Stimulated activated CD8-positive, alpha-beta memory T cell treated with anti-CD3 and anti-CD28 coated beads, Interleukin-2, amount 100 ng/mL, for 1 hour (primary cell): ENCODE measurements at places on chromosomes 7 and 10.

GRCh38 chr7:117072620-117073118, 119.4 kb downstream of the ST7 start:
- no peak for DNase-seq

DNA sequence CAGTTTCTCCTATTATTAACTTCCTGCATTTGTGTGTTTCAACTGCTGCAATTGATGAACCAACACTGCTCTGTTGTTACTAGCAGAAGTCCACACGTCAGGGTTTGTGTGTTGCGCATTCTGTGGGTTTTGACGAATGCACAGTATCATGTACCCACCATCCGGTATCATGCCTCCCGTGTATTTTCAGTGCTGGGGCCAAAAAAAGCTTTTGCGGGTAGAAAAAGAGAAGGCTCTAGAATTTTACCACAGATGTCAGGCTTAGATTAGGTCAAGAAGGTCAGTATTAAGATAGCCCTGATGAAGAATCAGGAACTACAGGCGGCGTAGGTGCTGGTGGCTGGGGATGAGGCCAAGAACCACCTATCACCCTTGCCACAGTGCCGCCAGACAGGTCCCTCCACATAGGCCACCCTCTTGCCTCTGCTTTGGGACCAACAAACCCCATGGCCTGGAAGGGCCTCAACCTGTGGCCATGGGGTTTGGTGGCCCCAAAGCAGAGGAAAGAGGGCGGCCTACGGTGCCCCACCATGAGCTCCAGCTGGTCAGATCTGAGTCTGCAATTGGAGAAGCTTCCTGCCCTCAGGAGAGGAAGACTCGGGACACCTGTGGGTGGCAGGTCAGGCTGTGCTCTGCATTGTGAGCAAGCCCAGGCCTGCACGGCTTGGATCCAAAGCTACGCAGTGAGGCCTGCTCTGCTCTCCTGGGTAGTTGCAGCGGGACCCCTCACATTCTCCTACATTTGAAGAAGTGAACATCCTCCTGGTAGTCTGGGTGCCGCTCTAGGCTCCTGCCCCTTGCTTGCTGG, 71.9 kb downstream of the MKI67 start:
- DNase-seq: no peak

- DNase-seq: no peak
Observed at GRCh38 chr10:132665946-132666704, 119.8 kb downstream of the NKX6-2 start.

GRCh38 chr7:117582219-117582704, 102.4 kb downstream of the CFTR start:
- no peak for DNase-seq

- DNase-seq: no peak
Observed at GRCh38 chr7:1654738-1655475, 15.2 kb upstream of the ELFN1 start.

DNA sequence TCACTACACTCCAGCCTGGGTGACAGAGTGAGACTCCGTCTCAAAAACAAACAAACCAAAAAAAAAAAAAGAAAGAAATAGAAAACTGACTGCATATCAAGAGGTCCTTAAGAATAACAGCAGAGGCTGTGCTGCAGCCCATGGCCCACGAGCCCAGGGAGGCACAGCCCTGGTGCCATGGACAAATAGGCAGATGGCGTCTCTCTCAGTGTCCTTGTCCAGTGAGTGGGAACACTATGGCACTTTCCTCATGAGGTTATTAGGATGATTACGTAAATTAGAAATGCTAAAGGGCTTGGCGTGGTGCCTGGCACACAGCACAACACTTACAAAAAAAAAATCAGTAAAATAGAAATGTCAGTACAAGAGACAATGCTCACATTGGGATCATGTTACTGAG, 33.4 kb upstream of the PFKP start:
- DNase-seq: no peak

DNA sequence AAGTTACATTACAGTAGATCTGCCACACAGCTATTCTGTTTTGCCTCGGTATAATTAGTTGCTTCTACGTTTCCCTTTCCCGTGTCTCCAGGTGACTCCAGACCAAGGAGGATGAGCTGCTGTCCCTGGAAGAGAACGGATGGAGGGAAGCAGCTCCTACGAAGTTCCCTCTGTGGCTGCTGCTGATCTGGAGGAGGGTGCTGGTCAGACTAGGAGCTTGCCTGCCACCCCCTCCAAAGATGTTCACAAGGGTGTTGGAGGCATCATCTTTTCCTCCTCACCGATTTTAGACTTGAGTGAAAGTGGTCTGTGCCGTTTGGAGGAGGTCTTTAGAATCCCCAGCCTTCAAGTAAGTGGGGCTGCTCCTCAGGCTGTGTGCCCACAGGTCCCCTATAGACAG, 1.4 kb downstream of the LRRC27 start:
- DNase-seq: no peak

DNA sequence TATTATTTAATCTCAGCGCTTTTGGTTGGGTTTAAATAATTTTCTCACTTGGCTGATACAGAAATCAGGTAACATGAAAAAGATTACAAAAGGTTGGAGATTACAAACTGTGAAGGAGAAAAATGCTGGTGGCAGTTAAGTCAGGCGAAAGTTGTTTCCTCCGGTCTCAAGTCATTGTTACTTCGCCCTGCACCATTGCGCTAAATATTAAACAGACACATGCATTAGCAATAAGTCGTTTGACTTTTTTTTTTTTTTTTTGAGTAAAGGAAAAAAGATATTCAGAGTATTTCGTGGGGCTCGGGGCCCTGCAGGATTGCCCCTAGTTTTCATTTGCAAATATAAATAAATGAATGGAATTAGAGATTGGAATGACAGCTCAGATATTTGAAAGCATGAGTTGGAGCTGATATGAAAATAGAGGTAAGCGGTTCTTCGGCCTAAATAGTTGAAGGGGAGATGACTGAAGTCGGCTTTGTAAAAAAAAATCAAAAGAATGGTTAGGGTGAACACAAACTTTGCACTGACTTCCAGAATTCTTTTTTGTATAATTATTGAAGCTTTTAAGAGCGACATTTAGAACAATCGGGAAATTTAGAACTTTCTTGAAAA, 914 bp downstream of the SDHAF3 start:
- no peak for DNase-seq

GRCh38 chr10:116043861-116044260, 229.1 kb downstream of the GFRA1 start:
- no peak for DNase-seq

DNA sequence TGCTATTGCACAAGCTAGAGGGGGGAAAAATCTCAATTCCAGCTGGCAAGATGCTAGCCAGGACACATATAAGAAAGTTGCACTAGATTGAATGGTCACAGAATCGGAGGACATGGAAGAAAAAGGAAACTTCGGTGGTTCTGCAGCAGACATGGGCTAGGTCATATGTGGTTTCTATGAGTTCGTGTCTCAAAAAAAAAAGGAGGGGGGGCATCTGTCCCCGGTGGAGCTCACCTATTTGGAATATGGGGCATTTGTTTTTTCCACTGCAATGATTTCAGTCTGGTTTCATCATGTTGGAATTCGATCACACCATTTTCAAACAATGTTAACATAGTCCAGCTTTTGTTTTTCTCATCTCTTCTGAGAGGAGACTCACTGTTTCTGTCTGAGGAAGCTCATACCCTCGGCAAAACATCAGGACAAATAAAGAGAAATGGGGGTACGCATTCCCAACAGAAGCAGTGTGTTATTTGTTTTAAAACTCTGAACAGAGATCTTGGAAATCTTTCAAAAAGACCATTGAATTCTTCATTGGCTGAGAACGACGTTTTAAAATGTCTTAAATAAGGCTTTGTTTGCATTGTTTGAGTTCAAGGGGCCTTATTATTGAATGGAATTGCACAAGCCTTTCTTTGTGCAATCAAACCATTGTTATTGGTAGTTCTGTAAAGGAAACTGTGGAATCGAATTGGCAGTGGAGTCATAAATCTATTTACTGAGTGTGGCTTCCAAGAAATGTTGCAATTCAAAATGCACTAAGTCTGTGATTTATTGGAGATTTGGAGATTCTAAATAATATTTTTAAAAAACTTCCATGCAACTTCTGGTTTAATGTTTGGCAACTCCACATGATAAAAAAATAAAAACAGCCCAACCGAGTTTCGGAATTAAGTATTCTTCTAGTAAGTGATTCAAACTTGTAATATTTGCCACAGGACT, 173.2 kb downstream of the RTKN2 start:
- no peak for DNase-seq

GRCh38 chr10:47225928-47226645, 73.9 kb upstream of the GDF10 start:
- no peak for DNase-seq

GRCh38 chr7:2929321-2930201, 85.5 kb upstream of the GNA12 start:
- DNase-seq: no peak

DNA sequence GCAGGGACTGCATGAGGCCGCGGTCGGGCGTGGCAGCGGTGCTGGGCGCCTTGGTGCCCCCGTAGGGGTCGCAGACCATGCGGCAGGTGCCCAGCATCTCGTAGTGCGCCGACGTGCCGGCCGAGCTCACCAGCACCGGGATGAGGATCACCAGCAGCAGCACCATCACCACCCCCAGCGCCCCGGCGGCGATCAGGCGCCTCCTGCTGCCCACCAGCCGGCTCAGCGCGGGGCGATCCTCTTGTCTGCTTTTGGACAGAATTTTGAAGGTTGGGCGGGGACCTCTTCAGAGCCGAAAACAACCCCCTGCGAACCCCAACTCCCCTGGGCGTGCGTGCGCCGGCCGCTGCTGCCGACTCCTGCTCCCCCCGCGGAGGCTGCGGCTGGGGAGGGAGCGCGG, 779 bp downstream of the C1QL3 start:
- no peak for DNase-seq

DNA sequence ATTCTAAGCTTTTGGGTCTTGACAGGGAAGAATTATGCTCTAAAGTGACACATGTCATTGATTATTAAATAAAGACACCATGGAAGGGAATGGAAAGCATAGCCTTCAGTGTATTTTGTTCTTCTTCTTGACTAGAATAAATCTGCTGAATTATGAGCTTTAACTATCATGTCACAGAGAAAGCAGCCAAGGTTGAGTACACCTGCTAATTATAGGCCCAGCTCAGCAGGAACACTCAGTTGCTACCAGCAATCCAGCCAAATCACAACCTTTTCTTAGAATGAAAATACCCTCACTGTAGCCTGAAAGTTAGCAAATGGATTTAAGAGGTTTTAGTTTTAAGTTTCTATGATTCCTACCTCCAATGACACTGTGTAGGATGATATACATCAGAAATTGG, 225.3 kb upstream of the RHOBTB1 start:
- no peak for DNase-seq

DNA sequence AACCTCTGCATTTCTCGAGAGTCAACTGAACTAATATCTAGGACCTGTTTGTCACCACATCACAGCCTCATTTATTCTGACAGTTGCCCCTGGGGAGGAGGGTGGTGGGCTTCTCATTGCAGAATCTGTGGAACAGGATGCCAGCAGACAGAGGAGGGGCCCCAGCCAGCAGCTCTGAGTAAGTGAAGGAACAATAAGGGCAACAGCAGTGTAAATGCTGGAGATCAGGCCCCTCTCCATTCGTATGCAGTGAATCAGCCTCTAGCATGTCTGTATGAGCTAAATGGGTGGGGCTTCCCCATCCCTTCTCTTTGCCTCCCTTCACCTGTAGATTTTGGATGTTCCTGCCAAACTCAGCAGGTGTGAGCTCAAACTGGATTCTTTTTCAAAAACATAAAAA, 7.7 kb upstream of the CPVL start:
- no peak for DNase-seq

DNA sequence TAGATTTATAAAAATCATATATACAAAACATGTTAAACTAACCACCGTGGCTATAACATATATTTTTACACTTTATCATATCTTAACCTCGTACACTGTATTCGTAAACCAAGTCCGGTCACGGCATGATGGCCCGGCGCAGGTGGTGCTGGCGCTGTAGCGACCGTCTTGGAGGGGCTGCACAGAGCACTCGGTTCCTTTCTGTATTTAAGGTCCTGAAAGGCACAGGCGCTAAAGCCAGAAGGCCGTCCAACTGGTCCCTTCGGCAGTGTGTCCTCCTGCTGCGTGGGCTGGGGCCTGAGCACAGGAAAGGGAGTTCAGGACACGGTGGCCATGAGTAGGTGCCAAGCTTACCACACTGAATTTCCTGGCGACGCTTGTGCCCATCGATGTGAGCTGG, 33.8 kb downstream of the AMZ1 start:
- DNase-seq: no peak

DNA sequence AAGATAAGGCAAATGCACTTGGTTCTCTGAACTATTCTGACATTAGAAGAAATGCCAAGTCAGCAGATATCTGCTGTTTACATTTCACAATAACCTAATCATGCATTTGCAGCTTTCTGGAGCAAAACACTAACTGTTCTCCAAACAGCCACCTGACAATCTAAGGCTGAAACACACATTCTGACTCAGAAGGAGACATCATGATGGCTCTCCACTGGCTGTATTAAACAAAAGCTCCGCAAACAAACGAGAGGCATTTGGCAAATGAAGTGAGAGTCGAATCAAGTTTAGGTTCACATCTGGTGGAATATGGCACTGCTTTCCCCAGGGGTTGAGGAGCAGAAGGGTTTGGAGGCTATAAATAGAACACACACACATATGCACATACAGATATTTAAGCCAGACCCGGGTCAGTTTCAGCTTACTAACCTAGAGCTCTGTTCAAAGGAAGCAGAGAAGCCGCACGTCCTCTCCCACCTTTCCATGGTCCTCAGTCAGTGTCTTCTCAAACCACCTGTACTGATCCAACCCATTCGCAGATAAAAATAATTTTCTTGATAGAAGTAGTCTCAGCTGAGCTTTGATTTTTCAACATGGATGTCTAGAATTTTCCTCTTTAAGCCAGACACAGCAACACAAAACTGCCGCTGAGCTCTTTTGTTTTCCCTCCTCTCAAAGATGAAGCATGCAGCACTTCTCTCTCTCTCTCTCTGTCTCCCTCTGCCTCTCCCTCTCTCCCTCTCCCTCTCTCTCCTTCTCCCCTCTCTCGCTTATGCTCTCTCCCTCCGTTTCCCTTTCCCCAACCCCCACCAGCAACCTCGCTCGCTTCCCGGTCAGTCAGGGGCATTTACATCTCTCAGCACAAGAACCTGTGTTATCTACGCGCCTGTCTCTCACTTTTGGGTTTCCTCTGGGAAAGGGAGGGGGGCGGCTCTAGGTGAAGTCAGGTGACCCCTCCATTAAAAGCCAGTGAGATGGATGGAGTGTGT, 682.8 kb downstream of the MAGI2 start:
- no peak for DNase-seq

DNA sequence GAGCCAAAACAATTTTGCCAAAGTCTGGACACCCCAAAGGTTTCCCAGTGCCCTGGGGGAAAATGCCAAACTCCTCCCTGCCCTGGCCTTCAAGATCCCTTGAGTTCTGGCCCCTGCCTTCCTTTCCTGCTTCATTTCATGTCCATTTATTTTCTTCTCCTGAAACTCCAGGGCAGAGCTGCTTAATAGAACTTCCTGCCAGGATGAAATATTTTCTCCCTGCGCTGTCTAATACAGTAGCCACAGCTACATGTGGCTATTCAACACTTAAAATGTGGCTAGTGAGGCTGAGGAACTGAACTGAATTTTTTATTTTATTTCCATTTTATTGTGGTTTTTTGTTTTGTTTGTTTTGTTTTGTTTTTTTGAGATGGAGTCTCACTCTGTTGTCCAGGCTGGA, 49.6 kb downstream of the COL13A1 start:
- no peak for DNase-seq
